Activated CD8-positive, alpha-beta memory T cell treated with anti-CD3 and anti-CD28 coated beads for 48 hours (primary cell): ENCODE measurements at places on chromosomes 7 and 10.

GRCh38 chr10:121462281-121462680, 136.0 kb downstream of the FGFR2 start:
- DNase-seq: no peak

- DNase-seq: no peak
These were observed 55.1 kb upstream of the ZPBP start for GRCh38 chr7:50147951-50148808.

- DNase-seq: no peak
These were observed at the start of gene IFIT2 for GRCh38 chr10:89301721-89302445. Gene IFIT2, plus strand, starts transcription at chr10:89302046. Its CDS starts 78 bp downstream, at chr10:89302124.

DNA sequence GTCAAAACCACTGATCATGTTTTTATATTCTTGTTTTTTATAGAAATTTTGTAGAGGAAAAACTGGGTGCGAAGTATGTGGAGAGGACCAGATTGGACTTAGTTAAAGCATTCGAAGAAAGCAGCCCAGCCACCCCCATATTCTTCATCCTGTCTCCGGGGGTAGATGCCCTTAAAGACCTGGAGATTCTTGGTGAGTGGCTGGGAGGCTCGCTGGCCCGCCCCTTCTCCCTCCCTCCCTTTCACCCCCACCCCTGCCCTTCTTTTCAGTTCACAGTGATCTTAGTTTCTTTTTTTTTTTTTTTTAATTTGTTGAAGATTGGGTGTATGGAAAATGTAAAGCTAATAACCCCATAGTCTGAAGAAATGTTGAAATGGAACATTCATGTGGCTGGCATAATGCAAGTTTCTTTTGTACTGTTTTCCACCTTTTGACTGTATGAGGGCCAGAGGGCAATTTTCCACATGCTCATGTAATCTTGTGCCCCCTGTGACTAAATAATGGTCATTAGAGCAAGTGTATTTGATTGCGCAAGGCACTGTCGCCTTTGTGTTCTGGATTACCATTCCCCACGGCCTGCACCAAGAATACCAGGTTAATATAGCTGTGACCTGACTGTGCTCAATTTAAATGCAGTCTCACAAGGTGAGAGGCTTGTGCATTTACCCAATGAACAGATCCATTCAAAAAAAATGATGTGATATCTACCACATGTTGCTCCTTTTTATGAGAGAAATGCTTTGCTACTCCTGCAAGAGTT, 77.7 kb downstream of the CDCA7L start:
- DNase-seq: no peak

DNA sequence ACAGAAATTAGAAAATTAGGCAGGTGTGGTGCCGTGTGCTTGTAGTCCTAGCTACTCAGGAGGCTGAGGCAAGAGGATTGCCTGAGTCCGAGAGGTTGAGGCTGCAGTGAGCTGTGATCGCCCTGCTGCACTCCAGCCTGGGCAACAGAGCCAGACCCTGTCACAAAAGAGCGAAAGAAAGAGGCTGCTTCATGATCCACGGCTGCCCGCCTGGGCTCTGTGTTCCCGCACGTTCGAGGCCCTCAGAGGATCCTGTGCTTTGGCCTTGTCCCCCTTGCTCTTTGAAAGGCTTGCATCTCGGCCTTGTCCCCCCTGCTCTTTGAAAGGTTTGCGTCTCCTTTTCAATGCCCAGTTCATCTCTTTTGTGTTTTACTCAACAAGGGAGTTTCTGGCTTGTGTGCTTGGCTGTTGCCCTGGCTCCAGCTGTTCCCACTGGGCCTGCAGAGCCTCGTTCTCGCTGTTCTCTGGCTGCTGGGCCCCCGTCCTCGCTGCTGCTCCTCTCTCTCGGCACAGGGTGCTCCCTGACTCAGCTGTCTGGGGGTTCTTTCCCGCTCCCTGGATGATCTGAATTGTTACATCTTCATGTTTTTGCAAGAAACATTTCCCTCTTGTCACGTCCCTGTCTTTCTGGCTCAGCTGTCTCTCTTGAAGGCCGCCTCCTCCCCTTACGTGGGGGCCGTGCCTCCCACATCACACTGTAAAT, 45.1 kb upstream of the INPP5A start:
- no peak for DNase-seq

- DNase-seq: no peak
These were observed 873.7 kb downstream of the NXPH1 start for GRCh38 chr7:9307131-9307530.

DNA sequence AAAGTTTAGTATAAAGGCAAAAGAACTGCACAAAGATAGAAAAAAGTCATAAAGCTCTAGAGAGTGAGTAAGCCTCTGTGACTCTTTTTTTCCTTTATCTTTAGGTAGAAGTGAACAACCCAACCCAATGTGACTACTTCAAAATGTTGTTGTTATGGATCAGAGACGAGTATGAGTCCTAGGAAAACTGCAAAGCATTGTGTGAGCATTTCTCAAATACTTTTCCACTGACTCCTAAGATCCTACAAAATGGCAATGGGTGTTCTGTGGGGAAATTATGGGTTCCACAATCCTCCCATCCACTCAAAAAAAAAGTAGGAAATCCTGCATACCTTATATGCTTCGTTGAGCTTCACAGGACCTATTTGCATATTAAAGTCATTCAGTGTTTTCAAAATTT, 177.1 kb downstream of the DGKI start:
- no peak for DNase-seq

GRCh38 chr10:88851706-88852105, at the start of gene ANKRD22:
Gene ANKRD22, minus strand, starts transcription at chr10:88851844. Its CDS starts 237 bp downstream, at chr10:88851607.
- DNase-seq: no peak

DNA sequence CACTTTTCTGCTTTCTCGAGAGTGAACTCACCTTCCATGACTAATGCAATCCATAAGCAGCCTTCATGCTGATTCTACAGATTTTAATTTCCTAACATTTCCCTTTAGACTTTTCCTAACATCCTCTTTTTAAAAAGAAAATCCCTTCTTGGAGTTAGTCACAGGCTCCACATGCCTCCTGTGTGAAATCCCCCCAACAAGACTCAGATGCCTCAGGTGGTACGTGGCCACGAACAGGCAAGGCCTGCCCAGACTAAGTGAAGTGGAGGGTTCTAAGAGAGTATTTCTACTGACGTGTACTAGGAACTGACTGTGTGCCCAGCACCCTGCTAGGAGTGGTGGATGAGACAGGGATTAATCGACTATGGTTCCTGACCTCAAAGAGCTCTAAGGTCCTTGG, 125.9 kb upstream of the HPS1 start:
- DNase-seq: no peak

GRCh38 chr7:131493581-131493980, 62.8 kb downstream of the PODXL start:
- DNase-seq: no peak

DNA sequence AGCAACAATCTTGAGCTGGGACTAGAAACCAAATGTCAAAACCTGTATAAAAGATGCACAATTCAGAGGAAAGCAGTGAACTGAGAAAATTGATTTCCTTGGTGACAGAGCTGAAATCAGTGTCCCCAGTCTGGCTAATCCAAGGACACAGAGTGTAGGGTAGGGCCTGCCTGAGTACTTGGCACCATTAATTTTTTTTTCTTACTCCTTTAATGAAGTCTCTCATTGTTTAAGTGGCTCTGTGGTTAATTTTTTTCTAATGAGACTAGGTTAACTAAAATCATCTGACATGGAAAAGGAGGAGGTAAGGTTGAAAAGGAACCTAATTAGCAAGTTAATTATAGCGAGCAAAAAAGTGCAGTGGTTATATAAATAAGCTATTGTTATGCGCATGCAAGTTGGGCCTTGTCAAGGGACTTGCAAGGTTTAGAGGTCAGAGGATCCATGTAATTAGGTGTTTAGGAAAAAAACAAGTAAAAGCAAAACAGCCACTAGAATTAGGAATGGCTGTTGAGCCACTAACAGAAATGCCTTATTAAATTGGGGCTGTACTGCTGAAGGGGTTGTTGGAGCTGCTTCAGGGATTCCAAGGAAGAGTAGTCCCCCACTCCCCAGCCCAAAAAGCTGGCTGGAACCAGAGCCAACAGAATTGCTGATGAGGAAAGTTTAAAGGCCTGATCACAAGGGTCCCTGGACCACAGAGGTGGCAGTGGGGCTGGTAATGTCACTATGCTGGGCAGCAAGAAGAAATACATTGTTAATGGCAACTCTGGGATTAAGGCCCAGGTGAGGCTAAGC, 58.9 kb upstream of the STRIP2 start:
- no peak for DNase-seq

DNA sequence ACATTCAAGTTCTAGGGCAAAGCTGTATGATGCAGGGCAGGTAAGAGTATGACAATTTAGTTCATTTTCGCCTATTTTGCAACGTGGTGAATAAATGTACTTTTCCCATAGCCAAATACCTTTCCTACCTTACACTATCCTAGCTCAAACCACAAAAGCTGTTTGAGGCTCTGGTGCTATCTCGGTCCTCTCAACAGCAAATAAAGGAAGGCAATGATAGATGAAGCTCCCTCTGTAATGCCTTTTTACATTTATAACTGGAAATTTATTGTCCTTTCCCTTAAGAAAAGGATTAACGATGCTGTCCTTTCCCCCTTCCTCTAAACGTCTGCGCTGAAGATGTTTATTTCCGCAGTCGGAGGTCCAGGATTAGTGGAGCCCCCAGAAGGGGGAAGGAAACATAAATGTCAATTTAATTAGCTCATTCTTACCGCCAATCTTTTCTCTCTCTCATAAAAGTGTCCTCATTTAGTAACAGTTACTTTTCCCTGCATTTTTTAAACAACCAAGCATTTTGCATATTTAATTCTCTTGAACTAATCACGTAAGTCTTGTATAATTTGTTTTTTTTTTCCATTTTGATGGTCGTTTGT, 114.6 kb downstream of the PIP4K2A start:
- DNase-seq: no peak

DNA sequence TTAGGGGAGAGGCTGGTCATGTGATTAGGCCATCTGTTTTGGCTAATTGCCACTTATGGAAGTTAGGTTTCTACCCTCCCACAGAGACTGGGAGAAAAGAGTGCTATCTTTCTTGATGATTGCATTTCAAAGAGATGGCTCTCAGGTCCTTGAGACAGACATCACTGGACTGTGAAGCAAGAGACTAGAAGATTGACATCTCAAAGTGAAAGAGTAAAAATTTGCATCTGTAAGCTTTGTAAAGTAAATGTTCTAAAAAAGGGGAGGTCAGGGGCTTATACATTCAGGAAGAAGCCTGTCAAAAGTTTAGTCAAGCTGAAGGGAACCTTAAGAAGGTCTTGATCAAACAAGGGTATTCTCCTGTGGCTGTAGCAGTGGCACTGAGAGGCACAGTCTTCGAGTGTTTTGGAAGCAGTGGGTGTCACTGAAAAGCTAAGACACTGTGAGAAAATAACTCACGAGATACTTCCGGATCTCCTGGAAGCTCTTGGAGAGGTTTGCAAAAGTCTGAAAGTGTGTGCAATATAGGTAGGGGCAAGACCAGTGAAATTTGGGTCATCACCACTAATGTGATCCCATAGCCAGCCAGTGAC, 342.1 kb downstream of the PHF14 start:
- no peak for DNase-seq

GRCh38 chr10:50516171-50516570, 107.6 kb downstream of the SGMS1 start:
- no peak for DNase-seq

GRCh38 chr10:36717118-36717517, 408.3 kb upstream of the ANKRD30A start:
- DNase-seq: no peak

- no peak for DNase-seq
These were observed 63.6 kb downstream of the INSIG1 start for GRCh38 chr7:155361346-155361680.

DNA sequence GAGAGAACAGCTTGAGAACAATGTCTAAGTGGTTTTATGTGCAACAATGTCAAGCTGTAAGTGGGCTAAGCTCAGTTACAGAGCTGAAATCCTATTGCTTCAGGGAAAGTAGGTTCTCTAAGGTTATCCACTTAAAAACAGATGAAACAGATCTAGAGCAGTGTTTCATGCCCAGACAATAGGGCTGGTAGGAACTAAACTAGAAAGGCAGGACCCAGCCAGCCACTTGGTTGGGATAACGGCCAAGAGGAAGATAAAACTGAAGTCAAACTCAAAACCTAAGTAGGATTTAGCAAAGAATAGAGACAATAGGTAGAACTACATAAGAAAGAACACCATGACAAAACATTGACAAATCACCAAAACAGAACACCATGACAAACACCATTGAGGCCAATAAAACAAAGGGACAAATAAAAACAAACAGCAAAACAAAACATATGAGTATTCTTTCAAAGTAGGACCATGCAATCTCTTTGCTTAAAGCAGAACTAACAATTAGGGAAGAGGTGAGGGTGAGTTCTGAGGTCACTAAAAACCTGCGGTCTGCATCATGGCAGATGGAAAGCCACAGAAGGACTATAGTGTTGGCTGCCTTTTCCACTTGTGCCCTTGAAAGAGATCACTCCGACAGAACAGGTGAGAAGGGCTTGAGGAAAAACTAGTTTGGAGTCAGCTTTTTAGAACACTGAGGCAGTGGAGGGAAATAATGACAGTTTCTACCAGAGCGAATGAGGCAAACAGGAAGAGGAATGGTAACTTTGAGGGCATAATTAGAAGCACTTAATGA, 81.0 kb downstream of the HGF start:
- DNase-seq: no peak

DNA sequence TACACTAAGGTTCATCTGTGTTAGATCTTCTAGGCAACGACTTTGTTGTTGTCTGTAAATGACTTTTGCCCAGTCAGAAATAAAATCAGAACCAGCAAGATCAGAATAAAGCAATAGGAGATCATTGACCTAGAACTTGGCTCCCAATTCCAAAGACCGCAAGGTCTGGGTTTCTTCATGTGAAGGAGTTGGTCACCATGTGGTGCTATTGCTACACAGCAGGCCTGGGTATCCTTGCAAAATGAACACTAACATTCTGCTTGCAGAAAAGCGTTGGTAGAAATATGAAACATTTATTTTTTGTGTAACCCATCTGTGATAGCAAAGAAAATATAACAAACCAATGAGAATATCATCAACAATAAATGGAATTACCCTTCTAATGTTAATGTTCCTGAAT, 831.0 kb downstream of the NXPH1 start:
- DNase-seq: no peak

- DNase-seq: no peak
These were observed 125.6 kb downstream of the CCDC71L start for GRCh38 chr7:106535234-106535932.

GRCh38 chr10:108034829-108035228, 870.3 kb upstream of the SORCS1 start:
- no peak for DNase-seq

DNA sequence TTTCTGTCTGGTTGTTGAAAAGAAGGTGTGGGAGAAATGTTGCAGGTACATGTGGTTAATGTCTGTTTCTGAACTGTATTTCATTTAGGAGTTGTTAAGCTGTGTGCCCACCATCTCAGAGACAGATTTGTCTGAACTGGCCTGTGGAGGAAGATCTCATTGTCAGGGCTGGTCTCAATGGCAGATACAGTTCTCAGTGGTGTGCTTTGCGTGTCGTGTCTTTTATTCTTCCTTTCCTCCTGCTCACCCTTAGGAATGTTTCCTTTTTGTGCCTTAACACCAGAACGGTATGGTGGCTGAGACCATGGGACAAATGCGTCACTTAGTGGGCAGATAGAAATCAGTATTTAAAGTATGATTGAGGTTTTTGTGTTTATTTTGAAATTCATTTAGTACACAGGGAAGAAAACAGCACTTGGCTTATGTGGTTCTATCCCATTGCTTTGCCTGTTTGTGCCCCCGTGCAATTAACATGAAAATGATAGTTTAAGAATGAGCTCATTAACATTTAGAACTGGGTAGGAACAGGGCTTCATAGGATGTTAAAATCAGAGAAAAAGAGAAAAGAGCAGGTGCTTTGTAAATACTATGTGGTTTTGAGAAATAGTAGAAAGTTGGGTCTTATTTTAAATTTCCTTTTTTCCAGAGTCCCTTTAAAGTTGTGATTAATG, 112.6 kb downstream of the AUTS2 start:
- DNase-seq: no peak

- DNase-seq: no peak
These were observed 13.1 kb downstream of the DRGX start for GRCh38 chr10:49382826-49383225.
